ENCODE measurements at places on chromosomes 7 and 10. TPM values are rescaled to one million over a fixed set of nuclear protein-coding genes. Genes with fewer than 3 reads are reported as not detected.
A peak's percentile ranks its signal among the peaks of the same experiment; 100 is the strongest.

Gene TRIP6
- total RNA-seq, result 72.9 TPM

Gene LRCH4
- 86.5 TPM for total RNA-seq

- no peaks in the 10 kb centered on the region for H3K36me3 ChIP-seq
- no peak overlapping the region for H3K27ac ChIP-seq
- no peak overlapping the region for H3K4me3 ChIP-seq
- no peaks in the 10 kb centered on the region for H3K4me1 ChIP-seq
Measured at GRCh38 chr10:29430101-29430500, 141.2 kb downstream of the LYZL1 start.

DNA sequence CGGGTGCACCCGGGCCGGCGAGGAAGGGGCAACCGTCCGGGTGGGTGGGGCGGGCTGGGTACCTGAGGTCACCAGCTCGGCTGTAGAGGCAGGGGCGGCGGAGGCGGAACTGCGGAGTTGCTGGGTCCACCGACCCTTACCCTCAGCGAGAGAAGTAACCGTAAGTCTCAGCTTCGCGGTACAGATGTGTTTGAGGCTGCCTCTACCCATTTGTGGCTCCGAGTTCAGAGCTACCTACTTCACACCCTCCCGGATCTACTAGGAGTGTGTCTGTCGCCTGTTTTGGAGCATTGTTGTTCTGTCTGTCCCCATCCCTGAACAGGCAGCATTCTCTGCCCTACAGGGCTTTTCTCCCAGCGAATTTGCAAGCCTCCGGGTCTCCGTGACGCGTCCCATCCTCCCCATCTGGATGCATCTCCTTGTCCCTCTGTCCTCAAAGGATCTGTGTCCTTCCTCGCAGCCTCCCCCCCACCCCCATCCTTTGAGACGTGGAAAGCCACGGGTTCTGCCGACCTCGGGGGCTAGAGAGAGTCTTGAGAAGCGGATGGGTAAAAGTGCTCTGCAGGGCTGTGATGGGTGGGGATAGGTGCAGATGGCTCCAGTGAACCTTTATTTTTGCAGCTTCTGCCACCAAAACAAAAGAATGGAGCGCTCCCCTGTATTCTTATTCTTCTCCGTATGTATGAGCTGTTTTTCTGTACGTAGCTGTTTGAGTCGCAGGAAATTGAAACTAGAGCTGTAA is 757 bp downstream of the ANKIB1 start:
- peak overlapping the region; percentile 92 for H3K27ac ChIP-seq
- H3K4me3 ChIP-seq, result peak overlapping the region; percentile 81
- H3K4me1 ChIP-seq, result peaks cover 49% of the 10 kb centered on the region
- H3K36me3 ChIP-seq, result no peaks in the 10 kb centered on the region
- no peaks in the 10 kb centered on the region for H3K27me3 ChIP-seq

DNA sequence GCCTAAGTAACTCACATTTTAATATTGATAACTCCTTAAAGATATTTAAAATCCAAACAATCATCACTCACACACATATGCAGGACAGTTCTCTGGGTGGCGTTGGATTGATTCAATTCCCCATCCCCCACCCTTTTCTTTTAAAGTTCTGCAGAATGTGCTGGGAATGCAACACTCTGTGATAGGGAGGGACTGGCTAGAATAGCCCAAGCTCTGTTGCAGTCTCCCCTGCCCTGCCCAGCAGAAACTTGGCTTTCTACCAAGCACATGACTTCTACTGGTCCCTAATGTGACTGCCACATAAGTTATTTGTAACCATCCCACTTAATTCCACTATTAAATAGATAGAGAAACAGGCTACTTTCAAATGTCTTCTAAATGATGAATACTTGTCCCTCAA is 55.2 kb downstream of the TWIST1 start:
- no peak overlapping the region for H3K27ac ChIP-seq
- H3K4me3 ChIP-seq, result no peak overlapping the region
- DNase-seq, result no peak
- H3K36me3 ChIP-seq, result no peaks in the 10 kb centered on the region
- H3K27me3 ChIP-seq, result no peaks in the 10 kb centered on the region
- no peaks in the 10 kb centered on the region for H3K4me1 ChIP-seq

DNA sequence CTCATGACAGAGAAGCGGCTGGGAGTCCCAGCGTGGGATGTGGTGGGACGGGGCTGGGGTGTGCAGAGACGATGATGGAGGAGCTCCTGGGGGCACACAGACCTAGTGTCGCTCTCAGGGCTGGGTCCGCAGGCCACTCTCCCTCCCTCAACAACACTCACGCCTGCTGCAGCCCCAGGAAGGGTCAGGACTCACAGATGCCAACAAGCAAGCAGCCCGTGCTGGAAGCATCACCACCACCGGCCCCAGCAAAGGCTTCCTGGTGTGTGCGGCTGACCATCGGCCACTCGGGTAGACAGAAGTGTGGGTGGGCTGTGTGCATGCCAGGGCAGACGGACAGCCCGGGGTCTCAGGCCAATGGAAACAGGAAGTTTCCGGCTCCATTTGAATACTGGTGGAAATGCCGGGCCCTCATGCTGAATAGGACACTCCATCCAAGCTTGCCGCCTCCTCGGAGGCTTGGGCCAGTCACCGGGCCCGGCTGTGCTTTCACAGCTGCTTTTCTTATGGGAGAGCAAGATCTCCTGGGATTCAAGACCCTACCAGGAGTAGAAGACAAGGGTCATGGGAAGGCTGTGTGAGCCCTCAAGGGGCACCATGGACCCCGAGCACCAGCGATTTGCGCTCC is 178.1 kb downstream of the ELFN1 start:
- H3K27me3 ChIP-seq, result no peaks in the 10 kb centered on the region
- H3K27ac ChIP-seq, result no peak overlapping the region
- H3K4me1 ChIP-seq, result no peaks in the 10 kb centered on the region
- H3K4me3 ChIP-seq, result no peak overlapping the region
- H3K36me3 ChIP-seq, result no peaks in the 10 kb centered on the region
- peak; percentile 65 for DNase-seq

DNA sequence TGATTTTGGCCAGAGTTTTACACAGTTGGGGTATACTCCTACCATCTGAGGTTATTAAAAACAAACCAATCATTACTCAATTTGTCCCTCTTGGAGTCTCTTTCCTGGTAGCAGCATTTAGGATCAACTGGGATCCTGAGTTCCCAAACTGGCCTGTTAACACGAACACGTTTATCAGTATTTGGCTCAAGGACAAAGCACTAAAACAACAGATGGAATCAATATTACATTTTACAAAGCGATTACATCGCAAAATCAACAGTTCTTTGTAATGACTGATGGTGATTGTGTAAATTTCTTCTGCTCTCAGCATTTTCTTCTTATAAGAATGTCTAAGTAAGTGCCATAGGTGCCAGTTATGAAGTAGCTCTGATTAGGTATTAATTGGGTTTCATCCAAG is 582.9 kb upstream of the ANKRD30A start:
- H3K4me3 ChIP-seq, result no peak overlapping the region
- no peaks in the 10 kb centered on the region for H3K27me3 ChIP-seq
- no peak for DNase-seq

DNA sequence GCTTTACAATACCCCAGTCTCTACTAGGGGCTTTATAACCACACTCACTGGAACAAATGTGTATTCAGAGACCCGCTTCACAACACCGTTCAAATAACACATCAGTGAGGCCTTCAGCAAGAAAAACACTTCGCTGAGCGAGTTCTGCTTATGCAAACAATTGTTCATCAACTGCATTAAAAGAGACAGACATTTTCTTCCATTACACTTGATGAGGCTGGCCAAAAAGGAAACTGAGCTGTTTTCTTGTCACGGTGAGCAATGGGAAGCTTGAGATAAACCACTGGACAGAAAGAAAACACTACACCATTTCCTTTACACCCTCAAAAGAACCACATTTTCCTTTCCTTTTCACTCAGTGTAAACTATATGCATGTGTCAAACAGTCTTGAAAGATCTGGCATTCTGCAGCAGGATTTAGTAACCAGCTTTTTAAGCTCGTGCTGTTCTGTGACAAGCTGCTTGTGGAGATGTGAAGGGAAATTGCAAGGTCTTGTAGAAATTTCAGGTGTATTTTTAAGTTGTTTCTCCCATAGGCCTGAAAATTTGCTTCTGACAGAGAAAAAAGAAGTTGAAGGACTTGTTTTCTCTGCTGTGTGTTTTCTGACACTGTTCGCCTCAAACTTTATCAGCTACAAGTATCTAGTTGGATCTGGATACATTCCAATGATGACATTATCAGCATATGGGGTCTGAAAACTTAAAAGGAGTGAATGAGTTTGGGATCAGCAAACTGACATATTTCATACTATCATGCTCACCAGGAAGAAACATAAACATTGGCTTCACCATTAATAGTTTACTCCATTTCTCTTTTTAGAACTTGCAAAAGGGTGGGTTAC is 693.1 kb downstream of the PARD3 start:
- no peak overlapping the region for H3K4me3 ChIP-seq
- H3K4me1 ChIP-seq, result peaks cover 8% of the 10 kb centered on the region
- no peaks in the 10 kb centered on the region for H3K36me3 ChIP-seq
- H3K27me3 ChIP-seq, result no peaks in the 10 kb centered on the region
- DNase-seq, result no peak

GRCh38 chr7:70033226-70033625 is 435.0 kb downstream of the AUTS2 start:
- no peak for DNase-seq
- H3K27me3 ChIP-seq, result no peaks in the 10 kb centered on the region
- H3K4me3 ChIP-seq, result no peak overlapping the region
- no peaks in the 10 kb centered on the region for H3K36me3 ChIP-seq
- H3K4me1 ChIP-seq, result no peaks in the 10 kb centered on the region

DNA sequence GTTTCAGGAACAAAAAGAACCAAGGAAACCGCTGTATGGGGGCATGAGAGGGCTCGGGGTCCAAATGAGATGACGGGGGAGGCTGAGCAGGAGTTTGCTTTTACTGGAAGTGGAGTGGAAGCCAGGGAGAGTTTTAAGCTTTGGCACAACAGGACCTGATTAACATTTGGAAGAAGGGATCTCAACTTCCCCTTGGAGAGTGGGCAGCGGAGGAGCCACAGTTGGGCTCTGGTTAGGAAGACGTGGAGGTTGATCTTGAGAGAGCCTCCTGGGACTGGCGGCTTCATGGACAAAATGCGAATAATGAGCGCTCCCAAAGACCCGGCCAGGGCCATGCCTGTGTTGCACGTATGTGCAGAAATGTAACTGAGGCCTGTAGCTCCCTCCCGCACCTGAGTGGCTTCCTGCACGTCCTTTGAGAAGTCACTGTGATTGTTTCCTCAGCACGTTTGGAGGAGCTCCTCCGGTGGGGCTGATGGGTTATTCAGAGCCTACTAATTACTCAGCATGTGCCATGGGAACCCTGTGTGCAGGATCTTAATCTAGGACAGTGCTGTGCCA is 595.3 kb upstream of the MGMT start:
- H3K27ac ChIP-seq, result no peak overlapping the region
- H3K27me3 ChIP-seq, result no peaks in the 10 kb centered on the region
- no peak for DNase-seq
- no peaks in the 10 kb centered on the region for H3K36me3 ChIP-seq
- H3K4me3 ChIP-seq, result no peak overlapping the region
- H3K4me1 ChIP-seq, result no peaks in the 10 kb centered on the region

DNA sequence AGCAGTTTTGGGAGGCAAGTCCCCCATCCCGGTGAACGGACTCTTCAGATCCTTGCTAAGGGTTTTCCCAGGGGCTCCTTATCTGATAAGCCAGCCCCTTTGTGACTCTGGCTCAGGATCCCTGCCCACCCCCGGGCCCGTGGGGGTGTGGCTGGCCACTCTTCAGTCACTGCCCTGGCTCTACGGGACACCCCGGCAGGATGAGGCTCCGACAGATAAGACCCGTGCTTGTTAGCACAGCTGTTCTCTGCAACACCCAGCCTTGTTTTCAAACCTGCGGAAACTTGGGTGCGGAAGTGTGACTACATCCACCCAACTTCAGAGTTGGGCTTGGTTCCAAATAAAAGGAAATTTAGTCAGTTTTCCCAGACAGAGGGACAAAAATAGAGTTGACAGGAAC is 66.7 kb upstream of the PODXL start:
- H3K36me3 ChIP-seq, result no peaks in the 10 kb centered on the region
- H3K27ac ChIP-seq, result peak overlapping the region; percentile 29
- DNase-seq, result peak; percentile 53
- H3K4me1 ChIP-seq, result peaks cover 28% of the 10 kb centered on the region
- H3K4me3 ChIP-seq, result no peak overlapping the region

- H3K4me1 ChIP-seq, result no peaks in the 10 kb centered on the region
- no peaks in the 10 kb centered on the region for H3K27me3 ChIP-seq
- no peak overlapping the region for H3K27ac ChIP-seq
- no peak for DNase-seq
- no peaks in the 10 kb centered on the region for H3K36me3 ChIP-seq
- no peak overlapping the region for H3K4me3 ChIP-seq
Measured at GRCh38 chr7:111067251-111067650, 23.7 kb upstream of the LRRN3 start.

- no peak overlapping the region for H3K4me3 ChIP-seq
- peak overlapping the region; percentile 80 for H3K27ac ChIP-seq
- H3K36me3 ChIP-seq, result no peaks in the 10 kb centered on the region
- no peak for DNase-seq
Measured at GRCh38 chr10:89373916-89374711, 3.7 kb upstream of the IFIT1B start.

DNA sequence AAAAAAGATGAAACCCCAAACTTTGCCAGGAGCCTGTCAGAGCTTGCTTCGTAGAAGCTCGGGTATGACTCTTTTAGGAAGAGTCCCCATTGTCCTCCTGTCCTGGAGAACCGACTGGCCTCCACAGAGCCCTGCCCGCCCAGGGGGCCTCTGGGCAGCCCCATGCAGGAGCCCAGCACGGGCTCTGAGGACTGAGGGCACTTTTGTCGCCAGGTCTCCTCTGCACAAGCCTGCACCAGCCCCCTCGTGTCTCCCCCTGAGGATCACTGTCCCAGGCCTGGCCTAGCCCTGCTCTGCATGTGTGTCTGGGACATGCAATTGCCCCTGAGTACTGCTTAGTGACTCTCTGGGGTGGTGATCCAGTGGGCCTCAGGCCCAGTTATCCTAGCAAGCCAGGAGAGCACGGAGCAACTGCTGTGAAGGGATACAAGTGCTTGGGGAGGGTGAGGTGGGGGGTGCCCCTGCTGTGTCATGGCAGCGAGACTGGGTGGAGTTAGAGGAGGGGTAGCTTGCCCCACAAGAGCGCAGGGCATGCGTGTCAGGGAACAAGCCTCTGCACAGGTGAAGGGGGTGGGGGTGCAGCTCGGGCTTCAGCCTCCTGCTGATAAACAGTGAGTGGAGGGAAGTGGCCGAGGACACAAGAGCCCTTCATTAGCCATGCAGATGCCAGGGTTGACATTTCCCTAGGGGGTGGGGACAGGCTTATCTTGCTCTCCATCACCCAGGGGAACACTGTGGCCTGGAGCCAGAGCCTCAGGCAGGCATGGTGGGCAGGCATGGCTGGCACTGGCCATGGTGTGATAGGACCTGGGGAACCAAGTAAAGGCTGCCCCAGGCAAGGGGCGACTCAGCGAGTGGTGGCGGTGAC is 143.4 kb downstream of the C10orf105 start:
- no peaks in the 10 kb centered on the region for H3K4me1 ChIP-seq
- no peak for DNase-seq
- no peaks in the 10 kb centered on the region for H3K36me3 ChIP-seq
